NCI-H1105 treated with DMSO at 0.1 percent for 48 hours (cell line): ENCODE measurements at places on chromosomes 5 and 9.

DNA sequence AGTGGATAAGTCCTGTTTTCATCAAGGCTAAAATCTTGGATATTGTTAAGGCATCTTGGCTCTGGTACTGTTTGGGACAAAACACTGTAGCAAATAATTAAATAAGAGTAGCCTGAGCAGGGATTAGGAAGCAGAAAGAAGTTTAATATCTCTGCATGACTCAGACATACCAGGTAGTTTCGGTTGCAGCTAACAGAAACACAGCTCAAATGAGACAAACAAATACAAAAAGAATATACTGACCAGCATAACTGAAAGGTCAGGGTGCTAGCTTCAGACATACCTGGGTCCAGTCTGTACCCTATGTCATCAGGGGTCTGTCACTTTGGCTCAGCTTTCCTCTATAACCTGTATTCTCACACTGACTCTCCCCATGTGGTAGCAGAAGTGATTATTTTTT lies 156.4 kb upstream of the MAP3K1 start:
- no peak for DNase-seq

- DNase-seq, result no peak
These were observed 16.1 kb upstream of the LNPEP start for GRCh38 chr5:96919754-96920197.

GRCh38 chr9:35839926-35840325 lies 10.9 kb downstream of the TMEM8B start:
- DNase-seq, result no peak

DNA sequence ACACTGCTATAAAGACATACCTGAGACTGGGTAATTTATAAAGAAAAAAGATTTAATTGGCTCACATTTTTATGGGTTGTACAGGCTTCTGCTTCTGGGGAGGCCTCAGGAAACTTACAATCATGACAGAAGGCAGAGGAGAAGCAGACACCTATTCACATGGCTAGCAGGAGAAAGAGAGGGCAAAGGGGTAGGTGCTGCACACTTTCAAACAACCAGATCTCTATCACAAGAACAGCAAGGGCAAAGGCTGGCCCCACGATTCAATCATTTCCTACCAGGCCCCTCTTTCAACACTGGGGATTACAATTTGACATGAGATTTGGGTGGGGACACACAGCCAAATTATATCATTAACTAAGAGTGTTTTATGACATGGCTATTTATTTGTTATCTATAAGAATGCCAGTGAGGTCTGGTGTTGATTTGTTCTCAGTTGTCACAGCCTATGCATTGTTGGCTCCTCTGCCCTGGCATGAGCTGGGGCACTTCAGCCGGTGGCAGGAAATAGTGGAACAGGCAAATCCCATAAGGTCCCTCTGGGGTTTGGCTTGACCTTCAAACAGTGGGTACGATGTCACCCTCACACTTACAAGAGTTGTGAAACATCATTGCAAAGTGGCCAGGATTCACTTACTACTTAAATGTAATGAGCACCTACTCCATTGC lies 44.1 kb downstream of the SPARC start:
- DNase-seq, result no peak

DNA sequence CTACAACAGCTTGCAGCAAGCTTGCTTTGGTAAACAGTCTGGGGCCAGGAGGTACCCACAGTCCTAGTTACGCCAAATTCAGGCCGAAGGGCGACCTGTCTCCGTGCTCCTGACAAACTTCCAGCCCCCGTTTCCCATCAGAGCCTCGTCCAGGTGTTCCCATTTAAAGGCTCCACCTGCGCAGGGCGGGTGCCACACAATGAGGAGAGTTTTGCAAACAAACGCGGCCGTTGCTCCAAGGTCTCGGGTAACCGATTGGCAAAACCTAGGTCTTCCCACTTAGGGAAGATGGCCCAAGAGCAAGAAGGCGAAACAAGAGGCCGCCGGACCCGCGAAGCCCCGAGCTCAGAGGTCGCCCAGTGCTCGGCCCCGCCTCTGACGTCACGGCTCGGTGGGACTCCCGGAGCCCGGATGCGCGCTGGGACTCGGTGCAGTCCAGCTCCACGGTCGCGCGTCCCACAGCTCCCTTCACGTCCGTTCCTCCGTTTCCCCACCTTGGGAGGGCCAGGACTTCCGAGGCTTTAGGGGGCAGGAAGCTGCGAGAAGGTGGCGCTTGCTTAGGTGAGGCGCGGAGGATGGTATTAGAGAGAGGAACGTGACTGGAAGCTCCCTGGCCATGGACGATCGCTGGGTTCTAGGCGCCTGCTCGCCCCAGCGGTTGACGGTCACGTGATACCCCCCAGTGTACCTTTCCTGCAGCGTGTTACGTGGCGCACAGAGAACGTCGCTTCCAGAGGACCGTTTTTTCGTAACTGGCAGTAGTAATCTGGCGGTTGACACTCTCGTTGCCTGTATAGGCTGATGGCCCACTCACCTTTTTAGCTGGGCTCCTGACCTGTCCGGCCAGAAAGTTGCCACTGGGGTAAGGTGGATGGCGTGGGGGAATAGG lies 41.8 kb upstream of the KDM4C start:
- no peak for DNase-seq

- DNase-seq, result no peak
These were observed 18.3 kb upstream of the ECPAS start for GRCh38 chr9:111502506-111502905.

- no peak for DNase-seq
These were observed 15.8 kb downstream of the MCIDAS start for GRCh38 chr5:55211184-55211874.

- no peak for DNase-seq
These were observed 82.7 kb downstream of the DOCK8 start for GRCh38 chr9:297104-297972.

DNA sequence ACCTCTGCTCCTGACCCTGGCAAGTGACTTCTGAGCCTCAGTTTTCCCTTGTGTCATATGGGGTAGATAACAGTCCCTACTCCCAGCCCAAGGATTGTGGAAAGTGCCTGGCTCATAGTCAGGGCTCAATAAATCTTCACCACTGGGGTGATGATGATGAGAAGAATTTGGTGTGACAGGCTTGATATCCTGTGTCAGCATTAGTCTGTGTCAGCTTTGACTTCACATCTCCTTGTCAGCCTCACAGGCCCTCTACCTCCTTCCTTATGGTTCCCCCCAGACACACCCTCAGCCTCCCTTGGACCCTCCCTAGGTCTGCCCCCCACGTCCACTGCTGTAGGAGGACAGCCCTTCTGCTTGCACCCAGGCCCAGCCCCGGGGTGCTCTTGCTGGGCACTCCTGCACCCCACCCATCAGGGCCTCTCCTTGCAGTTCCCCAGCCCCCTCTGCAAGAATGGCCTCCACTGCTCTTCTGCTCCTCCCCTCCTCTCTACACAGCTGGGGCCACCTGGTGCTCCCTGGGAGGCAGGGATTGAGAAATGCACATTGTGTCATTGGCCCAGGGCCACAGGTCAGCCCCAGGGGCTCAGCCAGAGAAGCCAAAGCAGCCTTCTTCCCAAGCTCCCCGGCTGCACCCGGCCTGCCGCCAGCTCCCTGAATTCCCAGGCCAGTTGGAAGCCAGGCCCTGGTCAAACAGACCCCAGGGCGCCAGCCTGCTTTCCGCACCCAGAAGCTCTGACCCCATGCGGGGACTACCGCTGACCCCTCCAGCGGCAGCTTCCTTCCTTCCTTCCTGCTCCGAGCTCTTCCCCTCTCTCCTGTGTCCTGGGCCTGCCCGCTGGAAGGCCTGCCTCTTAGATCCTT lies 7.7 kb downstream of the FGFR4 start:
- DNase-seq, result no peak

- no peak for DNase-seq
These were observed 28.4 kb upstream of the SSBP2 start for GRCh38 chr5:81779125-81779915.

DNA sequence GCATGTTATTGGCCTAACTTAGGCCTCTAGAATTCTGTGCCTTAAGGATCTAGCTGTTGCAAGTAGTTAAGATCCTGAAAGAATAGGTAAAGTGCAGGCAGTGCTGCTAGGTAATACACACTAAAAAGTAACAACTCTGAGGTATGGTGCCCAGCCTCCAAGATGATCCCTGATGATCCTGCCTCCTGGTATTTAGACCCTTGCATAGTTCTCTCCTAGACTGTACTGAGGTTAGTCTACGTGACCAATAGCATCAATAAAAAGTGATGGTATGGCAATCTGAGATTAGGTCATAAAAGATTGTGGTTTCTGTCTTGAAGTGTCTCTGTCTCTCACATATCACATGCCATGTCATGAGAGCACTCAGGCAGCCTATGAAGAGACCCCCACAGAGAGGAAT lies 9.2 kb downstream of the TSTD2 start:
- no peak for DNase-seq

GRCh38 chr5:117947121-117947520 lies 1041.2 kb downstream of the DTWD2 start:
- DNase-seq, result no peak

GRCh38 chr9:14321517-14322130 lies 7.7 kb upstream of the NFIB start:
- no peak for DNase-seq

GRCh38 chr9:91562416-91562815 lies 138.8 kb upstream of the NFIL3 start:
- no peak for DNase-seq

- DNase-seq, result no peak
These were observed 14.6 kb upstream of the PBX3 start for GRCh38 chr9:125732562-125732961.

GRCh38 chr5:141914199-141914743 lies 9.4 kb upstream of the DELE1 start:
- DNase-seq, result no peak

DNA sequence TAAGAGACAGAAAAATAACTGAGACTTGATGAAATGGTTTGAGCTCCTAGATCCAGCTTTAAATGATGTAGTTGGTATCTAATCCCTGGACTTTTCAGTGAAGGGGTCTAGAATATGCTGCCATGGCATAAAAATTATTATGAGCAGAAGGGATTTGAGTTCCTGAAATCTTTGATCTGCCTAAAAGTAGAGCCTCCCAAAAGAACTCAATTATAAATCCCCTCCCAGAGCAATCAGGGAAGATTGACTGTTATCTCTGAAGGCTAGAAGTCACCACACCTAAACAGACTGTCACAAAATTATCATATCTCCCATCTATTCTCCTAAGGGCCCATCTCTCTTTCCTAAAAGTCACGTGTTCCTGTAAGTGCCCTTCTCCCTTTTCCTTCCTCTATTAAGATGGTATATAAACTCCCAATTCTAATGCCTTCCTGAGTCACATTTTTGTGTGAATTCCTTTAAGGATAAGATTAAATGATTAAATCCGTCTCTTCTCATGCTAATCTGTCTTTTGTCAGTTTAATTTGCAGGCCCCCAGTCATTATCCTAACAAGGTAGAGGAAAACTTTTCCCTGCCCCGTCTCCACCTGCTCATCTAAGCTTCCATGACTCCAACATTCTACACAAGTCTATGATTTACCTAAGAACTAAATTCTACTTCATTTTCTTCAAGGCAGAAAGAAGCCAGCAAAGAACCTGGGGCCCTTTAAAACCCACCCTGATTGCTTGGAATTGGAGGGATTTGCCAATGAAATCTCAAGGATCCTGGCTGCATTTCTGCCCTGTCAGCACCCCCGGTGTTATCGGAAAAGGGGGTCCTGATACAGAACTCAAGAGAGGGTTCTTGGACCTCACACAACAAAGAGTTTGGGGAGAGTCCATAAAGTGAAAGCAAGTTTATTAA lies 47.1 kb upstream of the PWWP2A start:
- DNase-seq, result no peak

GRCh38 chr9:20754556-20754955 lies 70.5 kb downstream of the FOCAD start:
- DNase-seq, result no peak

DNA sequence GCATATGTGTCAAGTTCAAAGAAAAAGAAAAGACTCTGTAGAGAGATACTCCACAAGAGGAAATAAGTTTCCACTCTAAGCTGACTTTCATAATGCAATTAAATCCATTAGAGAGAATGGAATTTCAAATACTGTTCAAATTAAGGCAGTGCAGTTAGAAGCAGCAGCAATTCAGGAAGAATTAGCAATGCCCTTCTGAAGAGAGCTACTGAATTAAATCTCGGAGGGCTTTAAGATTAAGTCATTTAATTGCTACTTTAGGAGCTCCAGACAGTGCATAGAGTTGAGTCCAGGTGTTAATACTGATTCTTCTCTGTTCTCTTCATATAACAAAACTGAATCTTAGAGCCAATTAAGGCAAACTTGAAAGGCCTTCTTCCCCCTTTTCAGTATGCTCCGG lies 8.5 kb downstream of the CDH12 start:
- DNase-seq, result peak; percentile 63

- no peak for DNase-seq
These were observed 109.0 kb upstream of the FSTL4 start for GRCh38 chr5:133721365-133721764.

- no peak for DNase-seq
These were observed 56.2 kb upstream of the ANKRD33B start for GRCh38 chr5:10507575-10508096.

- no peak for DNase-seq
These were observed 59.9 kb downstream of the ROPN1L start for GRCh38 chr5:10501554-10502075.

GRCh38 chr5:168851902-168852321 lies 272.7 kb upstream of the PANK3 start:
- no peak for DNase-seq

DNA sequence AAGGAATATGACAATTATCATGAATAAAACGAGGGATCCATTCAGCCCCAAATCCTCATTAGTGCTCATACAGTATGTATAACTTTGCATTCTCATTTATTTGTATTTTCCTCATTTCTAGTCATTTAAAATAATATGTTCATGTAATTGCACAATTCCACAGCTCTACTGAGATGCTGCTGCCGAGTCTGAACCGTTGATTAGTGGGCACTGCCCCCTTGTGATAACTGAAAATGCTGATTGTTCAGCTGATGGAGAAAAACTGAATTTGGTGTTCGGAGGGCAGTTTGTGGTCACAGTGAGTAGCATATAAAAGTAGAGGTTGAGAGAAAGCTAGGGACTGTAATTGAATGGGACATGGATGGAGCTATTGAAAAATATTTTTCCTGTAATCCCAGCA lies 12.2 kb upstream of the GPR151 start:
- no peak for DNase-seq

- no peak for DNase-seq
These were observed 78.2 kb downstream of the DOCK8 start for GRCh38 chr9:292915-293314.

- DNase-seq, result no peak
These were observed 21.4 kb downstream of the MEGF10 start for GRCh38 chr5:127311781-127312525.

DNA sequence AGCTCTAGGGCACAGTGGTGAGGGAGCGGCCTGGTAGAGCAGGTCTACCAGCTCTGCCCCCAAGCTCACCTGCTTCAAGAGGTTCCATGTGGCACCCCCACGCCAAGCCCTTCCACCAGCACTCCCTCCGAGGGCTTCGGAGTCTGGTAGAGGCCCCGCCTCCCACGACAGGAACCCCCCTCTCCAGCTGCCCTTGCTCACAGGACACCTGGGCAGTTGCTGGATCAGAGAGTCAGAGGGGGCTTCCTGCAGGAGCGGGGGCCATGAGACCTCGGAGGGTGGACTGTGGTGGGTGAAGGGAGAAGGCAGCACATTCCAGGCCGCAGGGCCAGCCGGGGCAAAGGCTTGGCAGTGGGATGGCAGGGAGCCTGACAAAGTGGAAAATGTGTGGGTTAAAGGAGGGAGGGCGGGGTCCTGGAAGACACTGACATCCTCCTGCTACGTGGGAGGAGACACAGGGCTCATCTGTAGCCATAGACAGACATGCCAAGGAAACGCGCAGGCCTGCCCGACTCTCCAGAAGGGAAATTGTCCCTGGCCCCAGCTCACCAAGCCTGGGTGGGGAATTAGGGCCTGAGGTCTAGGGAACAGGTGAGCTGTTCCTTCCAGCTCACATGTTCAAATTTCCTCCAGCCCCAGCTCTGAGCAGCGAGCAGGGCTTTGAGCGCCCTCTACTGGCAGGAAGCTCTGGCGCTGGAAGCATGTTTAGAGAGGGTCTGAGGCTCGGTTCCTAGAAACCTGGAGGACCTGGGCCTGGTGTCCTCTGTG lies 74.2 kb downstream of the NTNG2 start:
- peak; percentile 61 for DNase-seq
